ENCODE measurements at places on chromosomes 1 and 21.

- DNase-seq, result no peak
Observed at GRCh38 chr1:156226116-156226538, 13.3 kb downstream of the PMF1 start.

DNA sequence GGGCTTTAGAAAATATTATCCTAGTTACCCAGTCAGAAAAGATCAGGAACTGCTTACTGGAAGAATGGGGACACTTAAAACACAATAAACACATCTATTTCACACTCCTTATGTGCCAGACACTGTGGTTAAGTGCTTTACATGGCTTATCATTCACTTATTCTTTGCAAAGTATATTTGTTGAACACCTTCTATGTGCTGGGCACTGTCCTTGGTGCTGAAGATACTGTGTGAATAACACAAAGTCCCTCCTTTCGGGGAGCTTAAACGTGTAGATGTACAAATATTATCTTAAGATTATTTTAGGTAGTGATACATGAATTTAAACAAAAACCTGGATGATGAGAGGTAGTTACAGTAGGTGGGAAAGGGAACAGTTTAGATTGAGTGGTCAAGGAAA lies 169.3 kb downstream of the ST6GALNAC5 start:
- DNase-seq, result no peak

- DNase-seq, result no peak
Observed at GRCh38 chr1:67729872-67730271, 44.9 kb downstream of the GADD45A start.

- no peak for DNase-seq
Observed at GRCh38 chr1:203930342-203930741, 68.9 kb downstream of the SNRPE start.

DNA sequence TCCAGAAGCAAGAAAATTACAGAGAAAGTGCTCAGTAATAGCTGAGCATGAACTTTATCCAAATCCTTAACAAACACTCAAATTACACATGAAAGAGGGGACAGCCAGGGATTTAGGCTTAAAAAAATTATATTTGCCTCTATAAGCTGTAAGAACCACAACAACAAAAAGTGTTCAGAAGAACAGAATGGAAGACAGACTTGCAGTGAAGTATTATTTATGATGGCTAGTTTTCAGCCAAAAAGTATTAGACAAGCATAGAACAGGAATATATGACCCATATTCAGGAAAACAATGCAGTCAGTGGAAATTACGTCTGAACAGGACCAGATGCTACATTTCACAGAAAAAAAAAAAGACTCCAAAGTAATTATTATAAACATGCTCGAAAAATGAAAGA lies 1246.3 kb downstream of the NCAM2 start:
- DNase-seq, result no peak

GRCh38 chr1:96968541-96968940 lies 247.0 kb downstream of the PTBP2 start:
- DNase-seq, result no peak

DNA sequence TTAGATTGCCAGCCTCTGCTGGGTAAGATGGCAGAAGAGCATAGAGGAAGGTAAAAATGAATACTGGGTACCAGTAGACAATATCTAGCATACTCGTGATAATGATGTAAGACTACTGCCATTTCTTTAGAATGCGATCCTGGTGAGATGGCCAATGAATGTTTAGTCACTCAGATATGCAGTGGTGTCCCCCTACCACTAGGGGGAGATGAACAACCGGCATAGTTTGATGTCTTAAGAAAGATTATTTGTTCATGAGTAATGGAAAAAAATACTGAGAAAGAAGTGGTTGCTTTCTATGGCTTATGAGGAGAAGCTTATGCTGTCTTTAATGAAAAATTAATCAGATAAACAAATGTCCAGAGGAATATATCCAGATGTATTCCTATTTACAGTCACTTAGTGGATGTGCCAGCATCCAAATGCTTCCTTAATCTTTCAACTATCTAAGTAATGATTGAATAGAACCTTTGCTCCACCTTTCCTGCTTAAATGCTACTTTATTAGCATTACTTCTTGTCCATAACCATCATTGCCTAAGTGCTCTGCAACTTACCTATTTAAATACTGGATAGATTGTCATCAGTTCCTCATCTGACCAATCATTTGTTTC lies 256.6 kb downstream of the ST6GALNAC3 start:
- no peak for DNase-seq

All from activated T-helper 9 cell treated with anti-CD3 and anti-CD28 coated beads, Interleukin-2, amount 50 U/mL, for 16 hours (primary cell).